ENCODE measurements at places on chromosomes 5 and 9. TPM values are rescaled to one million over a fixed set of nuclear protein-coding genes. Genes with fewer than 3 reads are reported as not detected.

The IL7R gene
- total RNA-seq, result 56.9 TPM

The SEMA5A gene
- 12.5 TPM for total RNA-seq

The DMGDH gene
- total RNA-seq, result 0.18 TPM

The LECT2 gene
- total RNA-seq, result not detected

The GABRA1 gene
- not detected for total RNA-seq

The CNTNAP3 gene
- 1.1 TPM for total RNA-seq

The ASPN gene
- under 0.01 TPM for total RNA-seq

- no peak overlapping the region for H3K4me3 ChIP-seq
- no peak overlapping the region for H3K27ac ChIP-seq
- peaks cover 10% of the 10 kb centered on the region for H3K27me3 ChIP-seq
- no peaks in the 10 kb centered on the region for H3K36me3 ChIP-seq
Observed at GRCh38 chr9:93306081-93306480, 122.1 kb downstream of the WNK2 start.

GRCh38 chr5:132753135-132753987 lies 6.1 kb downstream of the CCNI2 start:
- peaks cover 2% of the 10 kb centered on the region for H3K4me1 ChIP-seq
- DNase-seq, result no peak
- H3K27ac ChIP-seq, result no peak overlapping the region

DNA sequence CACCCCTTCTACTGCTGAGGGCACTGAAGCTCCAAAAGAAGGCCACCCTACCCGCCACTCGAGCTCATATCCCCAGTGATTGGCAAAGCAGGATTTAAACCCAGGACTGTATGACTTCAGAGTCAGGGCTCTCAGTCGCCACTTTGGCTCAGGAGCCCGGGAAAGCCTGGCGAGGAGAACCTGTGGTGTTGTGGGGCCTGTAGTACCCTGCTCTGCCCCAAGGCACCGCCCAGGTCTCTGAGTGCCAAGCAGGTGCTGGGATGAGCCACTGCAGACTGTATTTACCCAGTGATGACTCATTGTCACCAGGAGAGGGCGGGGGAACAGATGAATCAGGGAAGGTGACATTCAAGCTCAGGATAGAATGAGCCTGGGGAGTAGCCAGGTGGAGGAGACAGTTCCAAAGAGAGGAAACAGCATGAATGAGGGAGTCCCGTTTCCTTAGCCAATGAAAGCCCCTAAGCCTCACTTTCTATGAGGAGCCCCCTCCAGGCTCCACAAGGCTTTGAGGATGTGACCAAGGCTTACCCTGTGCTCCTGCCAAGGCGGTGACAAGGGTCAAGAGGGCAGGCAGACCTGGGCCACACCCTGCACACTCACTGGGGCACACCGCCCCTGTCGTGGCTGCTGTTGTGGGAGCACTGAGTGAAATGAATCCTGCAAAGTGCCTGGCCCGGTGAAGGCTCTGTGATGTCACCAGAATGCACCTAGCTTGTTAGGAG lies 17.8 kb upstream of the DPM2 start:
- no peak overlapping the region for H3K4me3 ChIP-seq
- no peak overlapping the region for H3K27ac ChIP-seq
- peaks cover 4% of the 10 kb centered on the region for H3K4me1 ChIP-seq
- peak; percentile 43 for DNase-seq
- H3K36me3 ChIP-seq, result peaks cover 1% of the 10 kb centered on the region

DNA sequence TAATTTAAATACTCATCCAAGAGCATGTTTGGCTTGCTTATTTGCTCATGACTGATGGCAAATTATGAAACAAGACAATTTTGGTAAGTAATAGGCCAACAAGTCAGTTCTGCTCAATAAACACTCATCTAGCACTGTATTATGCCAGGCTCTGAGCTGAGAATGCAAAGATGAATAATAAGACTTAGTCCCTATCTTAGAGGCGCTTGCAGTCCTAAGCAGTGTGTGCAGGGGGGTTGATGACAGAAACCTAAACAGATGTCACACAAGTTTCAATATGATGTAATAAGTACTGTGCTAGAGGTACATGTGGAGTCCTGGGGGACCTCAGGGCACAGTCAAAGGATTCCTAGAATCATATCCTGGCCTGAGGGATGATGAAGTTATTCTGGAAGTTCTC lies 287.6 kb upstream of the ADRA1B start:
- peaks cover 8% of the 10 kb centered on the region for H3K27me3 ChIP-seq
- H3K27ac ChIP-seq, result no peak overlapping the region
- H3K4me1 ChIP-seq, result no peaks in the 10 kb centered on the region
- DNase-seq, result no peak
- no peaks in the 10 kb centered on the region for H3K36me3 ChIP-seq
- H3K4me3 ChIP-seq, result no peak overlapping the region

DNA sequence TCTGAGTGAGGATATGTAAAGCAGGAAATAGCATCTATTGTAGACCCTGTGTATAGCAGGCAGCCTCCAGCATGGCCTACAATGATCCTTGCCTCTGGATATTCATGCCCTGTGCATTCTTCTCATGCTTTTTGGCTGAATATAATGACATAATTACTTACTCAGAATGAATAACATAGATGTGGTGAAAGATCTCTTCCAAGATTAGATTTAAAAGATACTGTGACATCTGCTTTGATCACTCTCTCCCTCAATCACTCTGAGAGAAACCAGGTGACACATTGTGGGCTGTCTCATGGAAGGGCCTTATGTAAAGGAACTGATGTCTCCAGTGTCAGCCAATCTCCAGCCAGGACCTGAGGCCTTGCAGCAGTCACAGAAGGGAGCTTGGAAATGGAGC lies 376.7 kb downstream of the DNAH5 start:
- peak overlapping the region; percentile 46 for H3K27ac ChIP-seq
- peaks cover 7% of the 10 kb centered on the region for H3K4me1 ChIP-seq
- no peaks in the 10 kb centered on the region for H3K36me3 ChIP-seq
- H3K27me3 ChIP-seq, result no peaks in the 10 kb centered on the region
- peak; percentile 72 for DNase-seq
- H3K4me3 ChIP-seq, result no peak overlapping the region

DNA sequence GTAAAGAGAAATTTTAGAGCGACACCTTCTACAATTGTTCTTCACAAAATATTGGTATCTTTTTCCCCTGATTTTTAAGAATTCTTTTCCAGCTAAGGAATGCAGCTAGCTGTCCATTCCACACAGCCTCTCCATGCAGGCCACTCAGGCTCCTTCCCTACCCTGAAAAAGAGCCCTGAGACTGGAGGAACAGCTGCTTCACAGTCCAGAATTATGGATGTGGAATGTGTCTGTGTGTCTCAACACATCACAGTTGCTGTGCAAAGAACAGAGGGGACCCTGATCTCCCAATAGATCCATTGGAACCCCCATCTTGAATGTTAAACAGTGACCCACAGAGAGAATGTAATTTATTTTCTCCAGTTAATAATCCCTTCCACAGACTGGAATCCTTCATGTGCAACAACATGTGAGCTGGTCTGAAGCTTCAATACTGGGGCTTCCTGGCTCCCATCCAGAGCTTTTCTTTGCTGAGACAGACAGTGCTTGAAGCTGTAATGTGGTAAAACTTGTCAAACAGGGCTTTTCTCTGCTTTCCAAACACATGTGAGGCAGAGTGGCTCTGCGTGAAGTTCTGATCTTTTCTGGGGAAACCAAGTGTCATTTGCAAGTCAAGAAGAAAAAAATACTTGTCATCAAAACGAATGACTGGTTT lies 53.3 kb upstream of the SMC5 start:
- DNase-seq, result no peak
- H3K36me3 ChIP-seq, result no peaks in the 10 kb centered on the region
- no peaks in the 10 kb centered on the region for H3K27me3 ChIP-seq
- H3K4me3 ChIP-seq, result no peak overlapping the region
- no peak overlapping the region for H3K27ac ChIP-seq
- no peaks in the 10 kb centered on the region for H3K4me1 ChIP-seq

DNA sequence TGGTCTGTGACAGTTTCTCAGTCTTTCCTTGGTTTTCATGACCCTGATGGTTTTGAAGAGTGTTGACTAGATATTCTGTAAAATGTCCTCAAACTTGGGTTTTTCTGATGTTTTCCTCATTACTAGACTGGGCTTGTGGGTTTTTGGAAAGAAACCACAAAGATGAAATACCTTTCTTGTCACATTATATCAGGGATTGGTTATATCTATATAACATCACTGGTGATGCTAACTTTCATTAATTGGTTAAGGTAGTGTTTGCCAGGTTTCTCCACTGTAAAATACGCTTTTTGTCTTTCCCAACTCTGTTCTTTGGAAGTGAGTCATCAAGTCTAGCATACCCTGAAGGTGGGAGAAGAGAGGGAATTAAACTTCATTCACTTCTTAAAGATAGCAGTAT lies 3.3 kb upstream of the IL31RA start:
- no peaks in the 10 kb centered on the region for H3K27me3 ChIP-seq
- no peak overlapping the region for H3K4me3 ChIP-seq
- H3K36me3 ChIP-seq, result no peaks in the 10 kb centered on the region
- peak; percentile 32 for DNase-seq

DNA sequence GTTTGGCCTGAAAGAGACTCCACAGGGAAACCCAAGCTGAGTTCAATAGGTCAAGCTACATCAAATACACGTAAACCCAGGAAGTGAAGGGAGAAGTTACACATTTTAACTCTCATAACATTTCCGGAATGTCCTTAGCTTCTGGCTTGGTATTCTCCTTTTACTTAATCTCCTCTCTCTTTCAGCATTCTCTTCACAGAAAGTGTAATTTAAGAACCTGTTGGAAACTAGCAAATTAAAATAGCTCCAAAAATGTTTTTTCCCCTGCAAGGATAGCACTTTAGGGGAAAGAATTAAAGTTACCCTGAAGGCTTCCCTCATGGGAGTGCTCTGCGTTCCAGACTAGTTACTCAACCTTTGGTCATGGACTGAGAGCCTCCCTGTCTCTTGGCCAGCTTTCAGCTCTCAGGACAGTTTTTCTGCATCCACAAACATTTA lies 292.7 kb upstream of the TARS1 start:
- H3K27ac ChIP-seq, result peak overlapping the region; percentile 88
- H3K36me3 ChIP-seq, result no peaks in the 10 kb centered on the region
- no peaks in the 10 kb centered on the region for H3K27me3 ChIP-seq

GRCh38 chr5:102999191-102999590 lies 120.7 kb downstream of the GIN1 start:
- H3K4me3 ChIP-seq, result no peak overlapping the region
- no peak for DNase-seq
- no peak overlapping the region for H3K27ac ChIP-seq
- H3K36me3 ChIP-seq, result peaks cover 4% of the 10 kb centered on the region
- 0 out of 2 replicates have a peak, but pooled peaks cover 3% of the 10 kb centered on the region for H3K4me1 ChIP-seq

GRCh38 chr5:147671365-147671764 lies 111.2 kb downstream of the JAKMIP2 start:
- H3K36me3 ChIP-seq, result no peaks in the 10 kb centered on the region
- no peak overlapping the region for H3K27ac ChIP-seq
- no peak for DNase-seq
- no peak overlapping the region for H3K4me3 ChIP-seq

DNA sequence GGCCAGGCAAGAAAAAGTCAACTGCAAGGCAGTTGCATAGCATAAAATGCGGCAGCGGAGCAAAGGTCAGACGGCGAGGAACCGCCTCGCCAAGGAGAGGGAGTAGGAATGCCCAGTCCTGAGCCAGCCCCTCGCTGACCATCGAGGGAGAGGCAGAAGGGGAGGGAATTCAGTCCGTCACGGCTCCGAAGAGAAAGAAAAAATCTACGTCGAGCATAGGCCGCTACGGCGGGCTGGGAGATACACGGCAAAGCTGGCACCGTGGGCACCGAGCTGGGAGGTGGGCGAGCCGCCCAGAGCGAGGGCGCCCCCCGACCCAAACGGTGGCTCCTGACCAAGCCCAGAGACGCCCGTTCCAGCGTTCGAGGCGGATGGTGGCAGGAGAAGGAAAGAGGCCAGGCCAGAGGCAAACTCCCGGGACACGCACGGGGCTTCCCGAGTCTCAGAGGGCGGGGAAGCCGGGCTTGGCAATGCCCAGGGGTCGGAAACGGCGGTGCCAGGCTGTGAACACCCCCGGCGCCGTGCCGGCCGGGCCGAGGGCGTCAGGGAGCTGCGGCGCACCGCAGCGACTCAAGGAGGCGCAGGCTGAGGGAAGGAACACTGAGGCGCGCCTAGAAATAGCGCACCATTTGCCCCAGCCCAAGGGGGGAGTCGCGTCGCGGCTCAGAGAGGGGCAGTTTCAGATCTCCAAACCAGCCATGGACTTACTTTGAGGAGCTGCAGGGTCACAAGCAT lies 518 bp downstream of the SPRY4 start:
- H3K4me3 ChIP-seq, result peak overlapping the region; percentile 68
- H3K4me1 ChIP-seq, result peaks cover 36% of the 10 kb centered on the region
- DNase-seq, result peak; percentile 48
- peaks cover 3% of the 10 kb centered on the region for H3K36me3 ChIP-seq
- no peaks in the 10 kb centered on the region for H3K27me3 ChIP-seq

- H3K27ac ChIP-seq, result no peak overlapping the region
- H3K27me3 ChIP-seq, result no peaks in the 10 kb centered on the region
- peaks cover 17% of the 10 kb centered on the region for H3K36me3 ChIP-seq
- peak; percentile 49 for DNase-seq
- peaks cover 8% of the 10 kb centered on the region for H3K4me1 ChIP-seq
Observed at GRCh38 chr5:96781031-96781971, 26.4 kb downstream of the ERAP1 start.

DNA sequence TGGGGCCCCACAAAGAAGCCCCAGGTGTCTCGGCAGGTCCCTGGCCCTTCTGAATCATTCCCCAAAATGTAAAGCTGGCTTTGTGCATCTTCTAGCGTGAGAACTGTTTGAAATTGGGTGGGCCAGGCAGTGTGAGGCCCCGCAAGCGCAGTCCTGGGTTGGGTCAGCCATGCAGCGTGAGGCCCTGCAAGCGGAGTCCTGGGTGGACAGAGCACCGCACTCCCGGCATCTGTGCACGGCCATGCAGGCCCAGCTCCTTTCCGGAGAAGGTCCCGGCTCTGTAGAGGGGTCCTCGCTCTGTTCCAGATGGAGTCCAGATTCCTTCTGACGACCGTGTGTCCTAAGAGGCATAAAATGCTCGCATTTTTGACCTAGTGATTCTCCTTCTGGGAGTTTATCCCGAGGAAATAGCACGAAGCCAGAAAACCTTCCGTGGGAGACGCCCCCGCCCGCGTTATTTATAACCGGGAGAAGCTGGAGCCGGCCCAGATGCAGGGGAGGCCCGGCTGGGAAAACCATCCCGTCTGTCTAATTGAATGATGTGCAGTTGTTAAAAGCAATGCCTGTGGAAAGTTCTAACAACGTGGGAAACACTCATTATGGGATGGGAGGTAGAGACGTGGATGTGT lies 19.4 kb upstream of the NOTCH1 start:
- H3K4me1 ChIP-seq, result peaks cover 21% of the 10 kb centered on the region
- no peaks in the 10 kb centered on the region for H3K27me3 ChIP-seq
- DNase-seq, result no peak
- H3K36me3 ChIP-seq, result no peaks in the 10 kb centered on the region

GRCh38 chr5:93511445-93511844 lies 69.6 kb downstream of the NR2F1-AS1 start:
- DNase-seq, result no peak
- no peak overlapping the region for H3K27ac ChIP-seq
- H3K4me1 ChIP-seq, result no peaks in the 10 kb centered on the region
- no peak overlapping the region for H3K4me3 ChIP-seq
- no peaks in the 10 kb centered on the region for H3K27me3 ChIP-seq

- H3K27ac ChIP-seq, result no peak overlapping the region
- H3K27me3 ChIP-seq, result peaks cover 85% of the 10 kb centered on the region
- H3K4me1 ChIP-seq, result no peaks in the 10 kb centered on the region
- peak overlapping the region; percentile 30 for H3K4me3 ChIP-seq
Observed at GRCh38 chr9:136133191-136133958, 14.7 kb upstream of the TMEM250 start.
